HT1080 (cell line): ENCODE measurements at places on chromosomes 4 and X. TPM values are rescaled to one million over a fixed set of nuclear protein-coding genes. Genes with fewer than 3 reads are reported as not detected.

The AMBN gene
- not detected in 2 replicates for total RNA-seq

The SLC2A9 gene
- 0.27 and 0.37 TPM in 2 replicates for total RNA-seq

The GPR143 gene
- total RNA-seq = 0.59 and 2.1 TPM in 2 replicates

The TMPRSS11A gene
- not detected in 2 replicates for total RNA-seq

The SLC4A4 gene
- total RNA-seq = 0.33 and 0.72 TPM in 2 replicates

The PPP4R3C gene
- total RNA-seq = not detected in 2 replicates

The SLC49A3 gene
- total RNA-seq = 0.07 TPM in 1 of 2 replicates, not detected in the other

The PWWP3B gene
- 2.3 TPM in 2 replicates for total RNA-seq

The PDZD4 gene
- total RNA-seq = 0.13 and 0.16 TPM in 2 replicates

The UFSP2 gene
- 20.3 and 23.1 TPM in 2 replicates for total RNA-seq

The SERPINA7 gene
- not detected in 2 replicates for total RNA-seq

The NAT8L gene
- 2.7 and 5.6 TPM in 2 replicates for total RNA-seq

GRCh38 chrX:70476934-70477733 lies 32.5 kb downstream of the DLG3 start:
- peak; percentile 83 for DNase-seq

GRCh38 chr4:78640714-78641113 lies 89.1 kb downstream of the ANXA3 start:
- no peak for DNase-seq

DNA sequence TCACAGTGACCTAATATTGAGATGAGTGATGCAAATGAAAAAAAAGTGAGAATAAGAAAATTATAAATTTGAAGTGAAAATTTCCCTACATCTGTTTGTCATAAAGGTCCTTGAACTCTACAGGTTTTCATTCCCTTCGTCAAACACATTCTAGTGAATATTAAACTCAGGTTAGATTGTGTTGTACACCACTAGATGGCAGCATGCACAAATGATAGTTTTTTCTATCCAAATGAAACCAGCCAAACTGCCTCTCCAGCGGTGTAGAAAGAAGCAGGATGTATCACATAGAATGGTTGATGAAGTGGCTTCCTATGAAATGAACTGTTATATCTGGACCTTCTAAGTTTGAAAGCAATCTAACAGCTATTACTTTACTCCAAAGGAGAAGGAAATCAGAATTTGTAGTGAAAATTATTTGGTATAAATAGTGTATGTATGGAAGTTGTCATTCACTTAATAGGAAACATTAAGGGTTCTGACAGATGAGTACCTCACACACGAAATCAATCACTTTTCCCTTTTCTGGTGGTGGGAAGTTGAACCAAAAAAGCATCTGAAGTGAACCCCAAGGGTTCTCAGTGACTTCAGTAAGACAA lies 382.7 kb downstream of the UNC5C start:
- peak; percentile 53 for DNase-seq

- no peak for DNase-seq
These were observed 32.4 kb downstream of the CASP3 start for GRCh38 chr4:184616633-184617551.

DNA sequence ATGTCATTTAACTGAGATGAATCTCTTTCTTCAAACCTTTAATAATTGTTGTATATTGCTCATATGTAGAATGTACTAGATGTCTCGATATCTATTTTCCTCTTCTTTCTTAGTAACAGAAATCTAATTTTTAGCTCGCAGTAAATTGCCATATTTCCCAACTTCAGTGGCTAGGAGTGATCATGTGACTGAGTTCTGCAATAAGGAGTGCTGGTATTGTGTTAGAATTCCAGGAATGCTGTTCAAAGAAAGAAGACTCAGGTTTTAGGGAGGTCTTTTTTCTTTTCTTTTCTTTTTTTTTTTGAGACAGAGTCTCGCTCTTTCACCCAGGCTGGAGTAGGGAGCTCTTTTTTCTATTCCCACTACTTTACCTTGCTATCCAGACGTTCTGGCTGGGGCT lies 81.7 kb downstream of the SLC10A7 start:
- DNase-seq = no peak

GRCh38 chrX:39458779-39459178 lies 639.0 kb downstream of the BCOR start:
- no peak for DNase-seq

DNA sequence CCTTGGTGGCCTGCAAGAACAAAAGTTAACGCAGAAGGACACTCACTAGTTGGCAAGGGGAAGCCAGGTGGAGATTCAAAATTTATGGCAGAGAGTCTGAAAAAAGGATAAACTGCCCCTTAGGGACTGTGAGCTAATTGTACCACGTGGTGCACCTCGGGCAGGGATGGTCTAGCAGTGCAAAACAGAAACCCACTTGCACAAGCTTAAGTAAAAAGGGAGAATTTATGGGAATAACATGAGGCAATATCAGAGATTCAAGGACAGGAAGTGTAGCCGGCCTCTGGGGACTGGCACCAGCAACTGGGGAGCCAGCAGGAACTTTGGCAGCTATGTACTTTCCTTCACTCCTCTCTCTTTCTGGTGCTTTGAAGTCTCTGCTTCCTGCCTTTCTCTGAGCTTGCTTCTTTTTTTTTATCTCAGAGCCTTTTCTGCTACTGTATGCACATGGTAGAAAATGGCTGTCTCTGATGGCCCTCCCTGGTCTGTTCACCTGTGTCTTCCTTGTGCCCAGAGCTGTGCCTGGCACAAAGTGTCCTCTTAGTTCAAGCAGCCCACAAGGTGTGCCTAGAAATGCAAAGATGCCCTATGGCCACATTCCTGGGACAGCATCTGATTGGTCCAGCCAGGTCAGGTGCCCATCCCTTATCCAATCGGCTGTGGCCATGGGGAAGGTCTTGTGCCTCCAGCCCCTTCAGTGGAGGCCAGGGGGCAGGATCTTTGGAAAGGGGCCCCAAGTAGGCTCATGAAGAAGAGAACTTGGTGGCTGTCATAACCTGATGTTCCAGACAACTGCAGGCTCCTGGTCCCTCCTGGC lies 114.8 kb upstream of the ATP6AP2 start:
- no peak for DNase-seq

DNA sequence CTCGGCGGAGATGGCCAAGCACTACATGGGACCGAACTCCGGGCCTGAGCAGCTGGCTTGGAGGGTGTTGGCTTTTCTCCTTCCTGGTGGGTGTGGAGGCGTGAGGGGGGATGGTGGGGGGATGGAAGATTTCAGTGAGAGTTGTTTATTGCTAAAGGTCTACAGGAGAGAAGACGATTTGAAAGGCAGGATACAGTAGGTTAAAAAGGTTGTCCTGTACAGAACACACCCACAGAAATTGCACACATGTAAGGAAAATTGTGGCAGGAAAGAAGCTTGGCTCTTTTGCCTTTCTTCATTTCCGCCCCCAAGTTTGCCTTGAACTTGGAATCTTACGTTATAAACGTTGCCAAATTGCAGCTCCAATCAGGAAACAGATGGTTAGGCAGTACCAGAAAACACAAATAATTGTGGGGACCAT lies 74.1 kb upstream of the STOX2 start:
- no peak for DNase-seq

- no peak for DNase-seq
These were observed 345.5 kb downstream of the GRXCR1 start for GRCh38 chr4:43238008-43238407.

- DNase-seq = no peak
These were observed 517.4 kb downstream of the RPA4 start for GRCh38 chrX:97401154-97401553.

DNA sequence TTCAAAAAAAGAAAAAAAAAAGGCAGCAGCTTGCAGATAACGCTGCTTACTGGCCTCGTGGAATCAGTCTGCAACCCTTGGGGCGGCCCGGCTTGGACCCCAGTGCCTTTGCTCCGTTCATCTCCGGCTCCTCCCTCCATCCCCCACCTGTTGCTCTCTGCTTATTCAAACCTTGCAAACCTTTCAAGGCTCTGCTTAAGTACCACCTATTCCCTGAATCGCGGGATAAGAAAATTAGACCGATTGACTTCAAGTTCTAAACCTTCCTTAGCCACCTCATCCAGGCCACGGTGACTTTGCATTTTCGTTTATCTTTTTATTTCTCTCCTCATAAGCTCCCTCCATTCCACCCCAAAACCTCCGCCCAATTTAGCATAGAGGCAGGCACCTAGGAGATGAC lies 1.4 kb upstream of the PHKA1 start:
- no peak for DNase-seq

DNA sequence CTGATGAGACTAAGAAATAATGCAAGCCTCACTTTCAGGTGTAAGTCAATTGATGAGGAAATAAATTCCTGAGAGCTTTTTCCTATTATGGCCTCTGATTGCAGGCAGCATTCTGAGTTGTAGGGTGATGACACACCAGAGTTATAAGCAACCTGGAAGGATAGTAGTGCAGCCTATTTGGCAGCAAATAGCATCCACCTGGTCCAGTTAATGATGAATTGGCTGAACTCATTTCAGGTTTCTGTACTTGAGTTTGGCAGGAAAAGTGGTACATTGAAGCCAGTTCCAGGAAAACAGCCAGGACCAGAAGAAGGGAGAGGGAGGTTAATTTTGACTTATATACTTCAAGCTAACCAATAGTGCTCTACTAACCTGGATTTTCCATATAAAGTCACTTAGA lies 316.8 kb downstream of the NAF1 start:
- no peak for DNase-seq

DNA sequence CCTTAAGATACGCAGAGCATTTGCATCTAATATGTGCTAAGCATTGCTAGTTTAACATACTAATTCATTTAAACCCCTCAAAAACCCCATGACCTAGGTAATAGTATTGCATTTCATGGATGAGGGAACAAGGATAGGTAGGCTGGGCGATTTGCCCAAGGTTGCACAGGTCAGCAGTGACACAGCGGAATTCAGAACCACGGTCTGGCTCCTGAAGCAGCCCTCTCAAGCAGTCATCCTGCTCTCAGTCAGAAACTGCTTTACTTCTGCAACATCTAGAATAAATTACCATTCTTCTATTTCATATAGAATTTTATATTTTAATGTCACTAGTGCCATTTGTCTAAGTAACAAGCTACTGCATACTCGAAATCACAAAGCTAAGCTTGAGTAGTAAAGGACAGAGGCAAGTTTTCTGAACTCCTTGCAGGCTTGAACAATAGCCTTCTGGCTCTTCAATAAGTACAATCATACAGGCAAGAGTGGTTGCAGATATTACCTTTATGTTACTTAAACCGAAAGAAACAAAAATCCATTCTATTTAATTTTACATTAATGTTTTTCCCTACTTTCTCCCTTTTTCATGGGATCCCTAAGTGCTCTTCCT lies 555 bp upstream of the SPP1 start:
- DNase-seq = peak; percentile 64

DNA sequence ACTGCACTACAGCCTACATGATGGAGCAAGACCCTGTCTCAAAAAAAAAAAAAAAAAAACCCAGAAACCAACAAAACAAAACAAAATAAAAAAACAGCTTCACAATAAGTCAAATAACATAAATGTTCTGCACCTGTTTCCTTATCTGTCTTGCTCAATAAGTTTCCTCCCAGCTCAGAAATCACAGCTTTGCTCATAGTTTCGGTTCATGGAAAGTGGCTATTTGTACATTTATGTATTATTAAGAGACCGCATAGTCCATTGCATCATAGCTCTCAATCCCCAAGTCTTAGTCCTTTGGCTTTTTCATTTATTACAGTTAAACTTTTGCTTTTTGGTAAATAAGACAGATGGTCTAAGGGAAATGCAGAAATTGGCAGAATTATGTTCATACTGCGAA lies 24.4 kb upstream of the CFAP299 start:
- no peak for DNase-seq

GRCh38 chrX:40392599-40392998 lies 188.2 kb upstream of the ATP6AP2 start:
- no peak for DNase-seq

- no peak for DNase-seq
These were observed 36.8 kb downstream of the RTL5 start for GRCh38 chrX:72094894-72095293.

DNA sequence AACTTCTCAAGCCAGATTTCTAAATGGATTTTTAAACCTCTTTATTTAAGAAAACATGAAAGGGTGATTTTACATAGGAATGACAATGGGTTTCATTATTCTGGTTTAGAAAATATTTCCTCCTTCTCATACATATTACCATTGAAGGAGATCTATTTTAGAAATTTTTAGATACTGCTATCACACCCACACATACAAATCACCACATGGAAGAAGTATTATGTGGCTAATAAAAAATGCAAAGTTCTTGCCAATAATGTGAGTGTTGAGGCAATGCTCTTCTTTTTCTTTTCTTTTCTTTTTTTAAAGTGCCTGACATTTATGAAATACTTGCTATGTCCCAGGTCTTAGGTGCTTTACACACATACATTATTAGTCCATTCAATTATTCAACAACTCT lies 6.8 kb downstream of the STAP1 start:
- DNase-seq = no peak

GRCh38 chr4:162912482-162912881 lies 254.2 kb downstream of the NAF1 start:
- DNase-seq = no peak

DNA sequence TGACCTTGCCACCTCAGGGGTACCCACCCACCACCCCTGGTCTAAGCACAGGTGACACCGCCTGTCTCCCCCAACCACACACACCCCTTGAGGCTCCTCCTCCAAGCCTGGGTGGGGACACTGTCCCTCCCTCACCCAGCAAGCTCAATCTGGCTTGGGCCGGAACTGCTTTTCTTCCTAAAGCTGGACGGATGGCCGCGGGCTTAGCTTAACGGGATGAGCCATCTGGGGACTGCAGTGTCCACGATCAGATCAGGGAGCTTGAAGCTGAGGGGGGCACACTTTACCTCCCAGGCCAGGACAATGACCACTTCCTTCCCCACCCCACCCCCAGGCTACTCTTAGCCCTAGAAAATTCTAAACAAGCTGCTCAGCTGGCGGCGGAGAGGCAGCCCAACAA lies 1.0 kb upstream of the SLC6A8 start:
- DNase-seq = no peak

DNA sequence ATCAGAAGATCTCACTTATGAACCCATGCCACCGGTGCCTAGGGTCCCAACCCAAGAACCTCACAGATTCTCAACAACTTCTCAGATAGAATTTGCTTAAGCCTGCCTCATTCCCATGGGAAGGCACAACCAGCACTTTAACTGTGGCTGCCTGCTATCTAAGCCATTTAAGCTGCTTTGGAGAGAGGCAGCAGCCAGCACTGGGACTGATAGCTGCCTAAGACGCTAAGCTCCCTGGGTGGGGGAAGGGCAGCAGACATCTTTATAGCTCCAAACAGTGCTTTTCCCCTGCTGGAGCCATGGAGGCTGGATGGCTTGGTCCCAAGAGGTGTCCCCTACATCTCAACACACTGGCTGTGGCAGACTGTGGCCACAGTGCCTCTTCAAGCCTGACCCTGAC lies 1268.6 kb downstream of the FAM133A start:
- DNase-seq = no peak
